Posterior vena cava (tissue), 2 donors: ENCODE measurements at places on chromosomes 3 and 15. TPM values are rescaled to one million over a fixed set of nuclear protein-coding genes. Genes with fewer than 3 reads are reported as not detected.

DNA sequence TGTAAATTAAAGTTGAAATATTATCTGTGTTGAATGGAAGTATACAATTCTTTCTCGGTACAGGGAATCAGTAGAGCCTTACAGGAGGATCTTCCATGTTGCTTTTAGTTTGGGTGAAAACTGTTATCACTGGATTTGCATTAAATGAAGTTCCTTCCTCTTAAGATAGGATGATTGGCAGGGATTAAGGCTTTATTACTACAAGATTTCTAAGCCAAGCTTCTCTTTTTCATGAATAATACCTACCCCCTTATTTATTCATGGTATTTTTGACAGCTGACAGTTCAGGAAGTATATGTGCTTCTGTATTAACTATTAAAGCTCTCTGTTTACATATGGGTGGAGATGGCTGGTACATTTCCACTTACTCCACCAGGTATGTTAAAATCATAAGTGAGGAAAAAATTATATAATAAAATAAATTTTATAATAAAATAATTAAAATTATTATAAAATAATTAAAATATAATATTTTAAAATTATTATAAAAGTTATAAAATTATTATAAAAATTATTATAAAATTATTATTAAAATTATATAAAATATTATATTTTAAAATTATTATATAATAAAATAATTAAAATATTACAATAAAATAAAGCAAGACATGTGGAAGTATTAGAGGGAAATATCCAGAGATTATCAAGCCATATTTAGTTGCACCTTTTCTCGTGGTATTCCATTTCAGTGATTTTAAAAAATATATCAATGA lies 332.9 kb downstream of the ROBO2 start:
- no peak for DNase-seq

STOML1 gene
- 20.1 TPM for total RNA-seq

KNG1 gene
- total RNA-seq, result 0.14 TPM

DNA sequence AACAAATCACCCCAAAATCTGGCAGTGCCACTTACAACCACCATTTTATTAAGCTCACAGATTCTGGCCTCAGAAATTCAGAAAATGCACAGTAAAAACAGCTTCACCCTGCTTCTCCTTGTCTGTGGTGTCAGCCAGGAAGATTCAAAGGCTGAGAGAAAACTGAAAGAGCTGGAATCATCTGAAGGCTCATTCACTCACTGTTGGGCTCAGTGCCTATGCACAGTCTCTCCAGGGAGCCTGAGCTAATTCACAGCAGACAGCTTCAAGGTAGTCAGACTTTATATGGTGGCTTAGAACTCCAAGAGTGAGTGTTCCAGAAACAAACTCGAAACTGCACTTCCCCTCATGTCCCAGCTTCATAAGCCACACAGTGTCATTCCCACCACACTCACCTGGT lies 16.5 kb upstream of the PLOD2 start:
- peak; percentile 81 for DNase-seq

- no peak for DNase-seq
Measured at GRCh38 chr15:31387479-31388118, 61.0 kb downstream of the KLF13 start.

GRCh38 chr3:132285620-132285945 lies 31.6 kb upstream of the ACP3 start:
- no peak for DNase-seq

FOXL2NB gene
- total RNA-seq, result not detected

GRCh38 chr15:94297558-94297957 lies 66.2 kb downstream of the MCTP2 start:
- DNase-seq, result no peak

DNA sequence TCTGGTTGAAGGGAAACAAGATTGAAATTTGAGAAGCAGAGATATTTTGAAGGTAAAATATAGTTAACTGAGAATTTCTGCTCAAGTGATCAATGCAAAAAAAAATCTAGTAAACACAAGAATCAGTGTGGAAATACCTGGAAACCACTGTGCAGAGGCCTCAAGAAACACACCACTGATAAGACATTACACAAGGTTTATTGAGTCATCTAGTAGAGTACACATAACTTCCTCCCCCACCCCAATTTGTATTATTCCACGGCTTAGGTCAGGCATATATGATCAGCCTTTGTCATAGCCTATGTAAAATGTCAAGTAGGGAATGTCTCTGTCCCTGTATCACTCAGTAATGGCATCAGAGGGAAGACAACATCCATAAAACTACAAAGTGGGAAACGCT lies 447.8 kb upstream of the BCHE start:
- DNase-seq, result no peak

- no peak for DNase-seq
Measured at GRCh38 chr15:38454696-38455090, 766 bp downstream of the FAM98B start.

DNA sequence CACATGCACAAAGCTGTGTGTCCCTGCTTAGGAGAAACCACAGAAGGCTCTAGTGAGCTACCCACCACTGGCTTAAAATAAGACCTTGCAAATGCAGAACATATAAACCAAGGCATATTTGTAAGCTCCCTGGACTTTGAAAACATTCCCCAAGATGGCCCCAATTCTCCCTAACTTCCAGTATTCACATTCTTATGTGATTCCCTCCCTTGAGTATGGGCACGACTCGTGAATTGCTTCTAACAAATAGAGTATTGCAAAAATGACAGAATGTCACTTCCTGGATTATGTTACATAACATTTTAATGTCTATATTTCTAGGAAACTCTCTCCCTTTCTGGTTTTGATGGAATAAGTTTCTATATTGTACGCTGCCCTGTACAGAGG lies 131.8 kb upstream of the MCTP2 start:
- DNase-seq, result no peak

DNA sequence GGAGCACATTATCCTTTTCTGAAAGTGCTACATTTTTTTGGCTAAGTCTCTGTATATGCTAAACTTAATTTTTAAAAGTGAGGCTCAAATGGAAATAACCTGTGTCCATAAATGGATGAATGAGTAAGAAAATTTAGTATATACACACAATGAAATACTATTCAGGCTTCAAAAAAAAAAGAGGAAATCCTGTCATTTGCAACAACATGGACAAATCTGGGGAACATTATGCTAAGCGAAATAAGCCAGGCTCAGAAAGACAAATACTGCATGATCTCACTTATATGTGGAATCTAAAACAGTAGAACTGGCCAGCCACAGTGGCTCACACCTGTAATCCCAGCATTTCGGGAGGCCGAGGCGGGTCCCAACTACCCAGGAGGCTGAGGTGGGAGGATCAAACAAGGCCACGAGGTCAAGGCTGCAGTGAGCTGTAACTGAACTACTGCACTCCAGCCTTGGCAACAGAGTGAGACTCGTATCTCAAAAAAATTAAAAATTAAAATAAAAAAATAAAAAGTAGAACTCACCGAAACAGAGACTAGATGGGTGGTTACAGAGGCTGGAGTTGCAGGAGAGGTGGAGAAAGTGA lies 25.8 kb downstream of the CCDC12 start:
- no peak for DNase-seq

- DNase-seq, result no peak
Measured at GRCh38 chr15:62618432-62618831, 424.1 kb upstream of the TPM1 start.

DNA sequence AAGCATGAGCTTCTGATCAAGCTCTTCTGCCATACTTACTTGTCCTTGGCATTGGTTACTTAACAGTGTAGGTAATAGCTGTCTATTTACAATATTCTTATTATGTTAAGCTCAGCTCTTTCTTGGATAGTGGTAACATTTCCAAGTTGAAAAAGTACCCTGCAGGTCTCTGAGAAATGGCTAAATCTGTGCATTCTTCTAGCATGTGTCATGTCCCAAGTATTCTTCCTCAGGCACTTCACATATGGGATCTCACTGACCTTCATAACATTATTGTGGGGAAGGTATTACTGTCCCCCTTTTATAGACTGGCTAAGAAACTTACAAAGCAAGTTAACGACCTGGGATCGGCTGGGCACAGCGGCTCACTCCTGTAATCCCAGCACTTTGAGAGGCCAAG lies 236.1 kb downstream of the RORA start:
- DNase-seq, result no peak

DNA sequence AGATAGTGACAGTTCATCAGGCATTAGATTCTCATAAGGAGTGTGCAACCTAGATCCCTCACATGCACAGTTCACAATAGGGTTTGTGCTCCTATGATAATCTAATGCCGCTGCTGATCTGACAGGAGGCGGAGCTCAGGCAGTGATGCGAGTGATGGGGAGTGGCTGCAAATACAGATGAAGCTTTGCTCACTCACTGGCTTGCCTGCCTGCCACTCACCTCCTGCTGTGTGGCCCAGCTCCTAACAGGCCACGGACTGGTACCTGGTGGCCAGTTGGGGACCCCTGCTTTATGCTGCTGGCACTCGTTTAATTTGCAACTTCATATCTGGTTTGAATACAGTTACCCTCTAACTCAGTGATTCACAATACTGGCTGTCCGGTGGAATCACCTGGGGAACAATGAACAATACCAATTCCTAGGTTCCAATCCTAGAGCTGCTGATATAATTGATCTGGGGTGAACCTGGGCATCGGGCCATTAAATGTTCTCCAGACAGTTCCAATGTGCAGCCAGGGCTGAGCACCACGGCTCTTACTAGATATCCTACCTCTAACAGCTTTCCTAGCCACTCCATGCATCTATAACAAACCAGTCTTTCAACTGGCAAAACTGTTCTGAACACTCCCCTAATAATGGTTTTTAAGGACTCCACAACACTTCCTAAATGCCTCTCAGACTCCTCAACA lies 131.4 kb downstream of the ATP1B3 start:
- DNase-seq, result no peak

TCAIM gene
- total RNA-seq, result 21.0 TPM

DNA sequence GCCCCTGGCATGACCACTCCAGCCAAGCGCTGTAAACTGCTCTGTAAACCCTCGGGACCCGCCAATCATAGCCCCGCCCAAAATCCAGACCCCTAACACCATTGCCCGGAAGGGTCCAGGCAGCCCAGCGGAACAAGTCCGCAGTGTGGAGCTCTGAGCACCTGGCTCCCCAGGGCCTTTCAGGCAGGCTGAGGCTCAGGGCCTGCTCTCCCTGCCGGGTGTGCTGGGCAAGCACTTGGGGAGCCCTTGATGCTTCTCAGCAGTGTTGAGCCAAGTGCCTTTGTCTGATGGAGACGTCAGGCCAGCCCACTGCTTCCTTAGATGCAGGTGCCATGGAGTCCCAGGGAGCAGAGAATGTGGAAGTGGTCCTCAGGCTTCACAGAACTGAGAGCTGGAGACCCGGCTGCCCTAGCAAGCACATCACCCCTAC lies 106.2 kb downstream of the TLE3 start:
- DNase-seq, result peak; percentile 64

DNA sequence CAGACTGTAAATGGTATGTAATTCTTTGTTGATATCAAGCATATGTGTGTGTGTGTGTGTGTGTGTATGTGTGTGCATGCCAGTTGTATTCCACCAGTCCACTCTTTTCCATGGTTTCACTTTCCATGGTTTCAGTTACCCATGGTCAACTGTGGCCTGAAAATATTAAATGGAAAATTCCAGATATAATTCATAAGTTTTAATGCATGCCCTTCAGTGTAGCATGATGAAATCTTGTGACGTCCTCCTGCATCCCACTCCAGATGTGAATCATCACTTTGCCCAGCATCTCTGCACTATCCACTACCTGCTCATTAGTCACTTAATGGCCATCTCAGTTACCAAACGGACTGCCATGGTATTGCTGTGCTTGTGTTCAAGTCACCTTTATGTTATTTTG lies 215.9 kb downstream of the GBE1 start:
- DNase-seq, result no peak

KBTBD8 gene
- total RNA-seq, result 1.9 TPM

GRCh38 chr3:136141891-136142290 lies 54.2 kb downstream of the MSL2 start:
- no peak for DNase-seq

GRK7 gene
- 0.14 TPM for total RNA-seq

DNA sequence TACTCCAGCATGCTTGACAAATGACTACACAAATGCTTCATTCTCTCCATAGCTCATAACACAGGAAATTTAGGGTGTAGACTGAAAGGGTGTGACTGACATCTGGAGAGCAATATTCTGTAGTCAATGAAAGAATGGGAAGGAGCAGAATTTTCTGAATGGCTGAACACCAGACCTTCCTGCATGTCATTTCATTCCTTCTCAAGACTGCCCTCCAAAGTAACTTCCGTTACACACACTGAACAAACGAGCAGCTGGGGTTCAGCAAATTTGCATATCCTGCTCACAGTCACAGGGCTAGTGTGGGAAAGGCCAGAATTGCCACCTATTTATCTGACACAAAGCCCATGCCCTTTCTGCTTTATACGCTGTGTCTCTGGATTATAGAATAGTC lies 325.0 kb upstream of the CFAP20DC start:
- no peak for DNase-seq

CCR2 gene
- total RNA-seq, result 2.5 TPM

DNA sequence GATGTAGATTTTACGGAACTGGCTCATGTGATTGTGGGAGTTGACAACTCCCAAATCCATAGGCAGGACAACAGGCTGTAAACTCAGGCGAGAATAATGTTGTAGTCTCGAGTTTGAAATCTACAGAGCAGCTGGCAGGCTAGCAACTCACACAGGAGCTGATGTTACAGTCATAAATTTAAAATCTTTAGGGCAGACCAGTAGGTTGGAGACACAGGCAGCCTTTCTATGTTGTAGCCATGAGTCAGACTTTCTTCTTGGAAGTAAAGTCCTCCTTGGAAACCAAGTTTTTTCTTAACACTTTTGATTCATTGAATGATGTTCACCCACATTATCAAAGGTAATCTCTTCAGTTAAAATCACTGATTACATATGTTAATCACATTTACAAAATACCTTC lies 89.1 kb upstream of the ALCAM start:
- DNase-seq, result no peak

STRA6 gene
- not detected for total RNA-seq

DNA sequence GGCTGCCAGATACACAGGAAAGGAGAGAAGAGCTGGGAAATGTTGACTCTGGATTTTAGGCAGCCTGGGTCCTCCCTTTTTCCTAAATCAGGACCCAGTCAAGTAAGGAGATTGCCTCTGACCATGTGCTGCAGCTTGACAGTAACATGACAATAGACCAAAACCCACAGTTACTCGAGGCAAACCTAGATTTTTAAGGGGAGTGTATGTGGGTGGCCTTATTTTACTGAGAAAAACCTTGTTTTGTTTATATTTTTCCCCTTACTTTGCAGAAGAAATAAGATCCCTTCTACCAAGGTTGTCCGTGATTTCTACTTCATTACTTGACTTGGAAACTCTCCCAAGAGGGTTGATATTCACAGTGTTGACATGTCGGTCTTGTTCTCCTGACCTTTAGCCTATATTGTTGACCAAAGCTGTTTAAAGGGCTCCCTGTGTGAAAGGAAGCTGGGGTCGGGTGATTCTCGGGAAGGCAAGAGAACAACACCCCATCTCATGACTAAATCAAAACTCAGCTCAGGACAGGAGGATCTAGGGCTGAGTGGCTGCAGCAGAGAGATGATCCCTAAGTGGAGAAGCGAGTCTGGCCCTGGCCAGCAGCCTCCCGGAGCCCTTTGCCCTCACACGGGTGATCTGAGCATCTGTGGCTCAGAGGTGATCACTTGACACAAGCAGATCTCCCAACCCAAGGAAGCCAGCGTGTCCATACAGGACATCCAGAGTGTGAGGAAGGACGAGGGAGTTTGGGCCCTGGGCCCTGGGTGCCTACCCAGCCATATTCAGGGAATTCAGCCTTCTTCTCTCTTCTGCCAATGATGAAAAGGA lies 31.0 kb upstream of the SLCO2A1 start:
- DNase-seq, result no peak
